ENCODE measurements at places on chromosomes 11 and 22. TPM values are rescaled to one million over a fixed set of nuclear protein-coding genes. Genes with fewer than 3 reads are reported as not detected.

TSGA10IP gene
- not detected for total RNA-seq

SYT9 gene
- 4.7 TPM for total RNA-seq

TMEM86A gene
- total RNA-seq, result 6.9 TPM

EMSY gene
- 46.3 TPM for total RNA-seq

CHRM1 gene
- 12.3 TPM for total RNA-seq

PGA4 gene
- 0.31 TPM for total RNA-seq
